ENCODE measurements at places on chromosomes 1 and 21.

GRCh38 chr1:65214340-65215027 is 66.5 kb downstream of the AK4 start:
- DNase-seq: no peak

DNA sequence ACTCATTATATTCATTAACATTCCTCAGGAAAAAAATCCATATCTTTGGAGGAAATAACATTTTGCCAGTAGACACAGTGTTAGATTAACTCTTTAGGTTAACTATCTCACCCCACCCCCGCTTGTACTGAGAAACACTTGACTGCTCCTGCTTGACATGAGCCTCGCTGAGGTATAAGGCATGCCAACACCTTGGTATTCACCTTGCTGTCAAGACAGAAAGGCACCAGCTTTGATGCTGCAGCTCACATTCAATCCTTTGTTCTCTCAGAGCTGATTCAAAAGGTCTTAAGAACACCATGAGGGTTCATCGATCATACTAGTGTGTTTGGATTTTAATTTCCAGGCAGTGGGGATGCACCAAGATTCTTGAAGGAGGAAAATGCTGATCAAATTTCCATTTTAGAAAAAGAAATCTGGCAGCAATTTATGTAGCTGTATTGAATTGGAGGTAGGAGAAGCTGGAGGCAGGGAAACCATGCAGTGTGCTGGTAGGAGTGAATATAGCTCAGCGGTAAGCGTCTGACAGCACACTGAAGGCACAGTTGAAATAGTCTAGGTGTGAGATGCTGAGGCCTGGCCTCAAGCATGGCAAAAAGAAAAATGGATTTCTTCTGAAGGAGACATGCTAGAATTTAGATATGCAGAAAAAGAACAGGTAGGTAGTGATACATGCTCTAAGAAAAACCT is 108.0 kb upstream of the ST6GALNAC5 start:
- no peak for DNase-seq

DNA sequence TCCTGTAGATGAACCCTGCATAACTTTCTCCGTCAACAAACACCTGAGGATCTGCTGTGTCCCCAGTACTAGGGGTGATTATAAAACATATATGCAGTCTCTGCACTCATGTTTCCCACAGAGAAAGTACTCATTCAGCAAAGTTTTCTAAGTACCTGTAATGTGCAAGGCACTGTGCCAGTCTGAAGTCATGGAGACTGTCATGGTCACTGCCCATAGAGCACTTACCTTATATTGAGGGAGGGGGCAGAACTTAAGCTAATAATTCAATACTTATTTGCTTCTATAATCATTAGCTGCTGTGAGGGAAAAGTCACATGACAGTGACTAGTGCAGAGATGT is 41.2 kb downstream of the MAP3K21 start:
- no peak for DNase-seq

DNA sequence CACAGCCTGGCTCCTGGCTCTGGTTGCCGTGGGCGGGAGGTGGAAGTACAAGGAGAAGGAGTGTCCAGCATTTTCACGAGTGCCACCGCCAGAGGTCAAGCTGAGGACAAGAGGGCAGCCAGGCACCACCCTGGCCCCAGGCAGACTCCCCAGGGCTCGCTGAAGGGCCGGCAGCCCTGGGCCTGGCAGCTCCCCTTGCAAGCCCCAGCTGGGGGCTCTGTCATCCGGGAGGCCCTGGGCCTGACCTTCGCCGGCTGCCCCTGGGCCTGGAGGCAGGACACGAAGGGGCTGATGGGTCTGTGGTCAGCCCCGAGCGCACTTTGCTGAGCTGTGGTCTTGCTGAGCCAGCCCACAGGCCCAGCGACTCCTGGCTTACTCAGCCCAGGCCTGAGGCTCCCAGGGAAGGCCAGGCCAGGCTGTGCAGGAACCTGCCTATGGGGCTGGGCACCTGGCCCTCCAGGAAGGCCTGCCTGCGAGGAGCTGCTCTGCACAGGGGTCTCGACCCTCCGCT is 74.8 kb downstream of the MORN1 start:
- no peak for DNase-seq

DNA sequence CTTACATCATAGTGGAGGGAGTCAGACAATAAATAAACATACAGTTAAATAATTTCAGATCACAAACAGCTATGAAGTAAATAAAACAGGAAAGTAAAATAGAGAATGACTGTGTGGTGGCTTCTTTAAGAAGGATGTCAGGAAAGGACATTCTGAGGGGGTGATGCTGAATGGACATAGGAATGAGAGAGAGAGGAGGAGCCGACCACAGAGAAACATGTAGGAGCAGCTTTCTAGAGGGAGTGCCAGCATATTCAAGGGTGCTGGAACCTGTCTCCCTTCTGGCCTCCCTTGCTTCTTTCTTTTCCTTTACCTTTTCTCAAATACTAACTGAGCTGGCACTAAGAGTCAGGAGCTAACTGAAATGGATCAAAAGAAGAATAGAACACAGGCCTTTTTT is 20.5 kb upstream of the BCL10 start:
- DNase-seq: no peak

DNA sequence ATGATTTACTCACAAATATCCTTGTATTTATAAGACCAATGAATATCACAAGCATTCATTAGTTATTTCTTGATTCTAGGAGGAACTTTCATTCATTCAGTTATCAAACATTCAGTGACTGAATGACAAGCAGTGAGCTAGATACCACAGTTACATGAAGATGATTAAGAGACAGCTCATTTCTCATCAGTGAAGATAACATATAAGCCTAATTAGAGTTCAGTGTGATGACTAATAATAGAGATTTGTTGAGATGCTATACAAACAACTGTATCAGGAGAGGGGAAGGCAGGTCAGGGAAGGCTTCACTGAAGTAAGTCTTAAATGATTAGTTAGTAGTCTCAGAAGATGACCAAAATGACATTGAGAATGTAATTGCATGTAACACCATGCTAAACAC is 14.6 kb upstream of the C1orf105 start:
- DNase-seq: no peak

GRCh38 chr1:167003711-167004110 is 14.6 kb downstream of the MAEL start:
- no peak for DNase-seq

DNA sequence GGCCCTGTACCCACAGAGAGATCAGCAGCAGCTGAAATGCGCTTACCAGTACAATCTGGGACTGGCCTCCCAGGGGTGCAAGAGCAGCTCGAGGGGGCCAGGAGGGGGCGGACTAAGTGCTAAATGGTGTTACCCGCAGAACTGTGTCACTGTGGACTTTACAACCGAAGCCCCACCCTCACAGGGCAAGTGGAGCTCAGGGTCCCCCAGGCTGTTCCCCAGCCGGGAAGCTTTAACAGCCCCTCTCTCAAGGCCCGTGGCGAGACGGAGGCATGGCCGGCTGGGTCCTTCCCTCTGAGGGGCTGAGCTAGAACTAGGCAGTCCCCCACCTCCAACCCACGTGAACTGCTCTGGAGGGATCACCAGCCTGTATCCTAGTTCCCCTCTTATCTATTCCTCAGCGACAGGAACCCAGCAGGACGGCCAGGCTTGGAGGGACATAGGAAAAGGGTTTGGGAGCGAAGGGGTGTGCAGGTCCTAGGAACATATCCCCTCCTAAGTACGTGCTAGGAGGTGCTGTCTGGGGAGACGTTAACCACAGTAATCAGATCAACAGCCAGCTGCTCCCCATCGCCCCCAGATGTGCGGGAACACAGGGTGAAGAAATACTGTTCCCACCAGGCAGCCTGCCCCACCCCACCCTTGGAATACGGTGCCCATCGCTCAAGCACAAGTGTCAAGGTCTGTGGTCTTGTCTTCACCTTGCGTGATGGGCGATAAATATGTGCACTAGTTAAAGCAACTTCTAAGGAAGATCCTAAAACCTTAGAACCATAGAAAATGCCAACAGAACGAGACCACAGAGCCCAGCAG is 24.4 kb downstream of the ZBTB17 start:
- no peak for DNase-seq

DNA sequence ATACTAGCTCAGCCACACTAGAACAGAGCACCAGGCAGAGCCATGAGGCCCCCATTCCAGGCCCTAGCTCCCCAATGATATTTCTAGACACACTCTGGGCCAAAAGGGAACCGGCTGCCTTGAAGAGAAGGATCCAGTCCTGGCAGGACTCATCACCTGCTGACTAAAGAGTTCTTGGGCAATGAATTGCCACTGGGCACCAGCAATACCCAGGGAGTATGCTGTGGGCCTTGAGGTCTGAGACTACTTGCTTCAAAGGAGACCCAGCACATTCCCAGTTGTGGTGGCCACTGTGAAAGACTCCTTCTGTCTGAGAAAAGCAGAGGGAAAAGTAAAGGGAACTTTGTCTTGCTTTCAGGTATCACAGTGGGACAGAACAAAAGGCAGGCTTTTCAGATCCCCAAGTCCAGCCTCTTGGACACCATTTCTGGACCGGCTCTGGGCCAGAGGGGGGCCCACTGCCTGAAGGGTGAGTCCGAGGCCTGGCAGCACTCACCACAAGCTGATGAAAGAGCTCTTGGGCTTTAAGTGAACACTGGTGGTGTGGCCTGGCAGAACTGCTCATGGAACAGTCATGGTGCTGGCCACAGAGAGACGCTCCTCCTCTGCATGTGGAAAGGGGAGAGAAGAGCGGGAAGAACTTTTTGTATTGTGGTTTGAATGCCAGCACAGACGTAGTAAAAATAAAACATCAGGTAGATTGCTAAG is 72.5 kb downstream of the CDC42BPA start:
- no peak for DNase-seq

GRCh38 chr1:185972096-185972850 is 238.1 kb downstream of the HMCN1 start:
- no peak for DNase-seq

DNA sequence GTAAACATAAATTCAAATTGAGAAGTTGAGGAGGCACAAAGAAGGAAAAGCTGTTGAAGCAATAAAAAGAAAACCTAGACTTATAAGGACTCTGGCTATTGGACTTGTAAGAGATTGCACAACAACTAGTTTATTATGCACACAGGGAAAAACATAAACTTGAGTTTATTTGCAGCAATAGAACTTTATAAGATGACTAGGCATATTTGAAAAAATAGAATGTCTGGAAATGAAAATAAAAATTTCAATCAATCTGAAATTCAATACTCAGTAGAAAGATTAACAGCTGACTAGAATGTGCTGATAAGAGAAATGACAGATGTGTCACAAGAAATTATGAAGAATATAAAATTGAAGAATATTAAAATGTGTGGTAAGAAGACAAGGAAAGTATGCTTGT is 505.4 kb upstream of the ZP4 start:
- no peak for DNase-seq

- no peak for DNase-seq
Observed at GRCh38 chr1:232009741-232010140, 383.2 kb downstream of the DISC1 start.

GRCh38 chr1:87126886-87127505 is 201.7 kb upstream of the LMO4 start:
- no peak for DNase-seq

DNA sequence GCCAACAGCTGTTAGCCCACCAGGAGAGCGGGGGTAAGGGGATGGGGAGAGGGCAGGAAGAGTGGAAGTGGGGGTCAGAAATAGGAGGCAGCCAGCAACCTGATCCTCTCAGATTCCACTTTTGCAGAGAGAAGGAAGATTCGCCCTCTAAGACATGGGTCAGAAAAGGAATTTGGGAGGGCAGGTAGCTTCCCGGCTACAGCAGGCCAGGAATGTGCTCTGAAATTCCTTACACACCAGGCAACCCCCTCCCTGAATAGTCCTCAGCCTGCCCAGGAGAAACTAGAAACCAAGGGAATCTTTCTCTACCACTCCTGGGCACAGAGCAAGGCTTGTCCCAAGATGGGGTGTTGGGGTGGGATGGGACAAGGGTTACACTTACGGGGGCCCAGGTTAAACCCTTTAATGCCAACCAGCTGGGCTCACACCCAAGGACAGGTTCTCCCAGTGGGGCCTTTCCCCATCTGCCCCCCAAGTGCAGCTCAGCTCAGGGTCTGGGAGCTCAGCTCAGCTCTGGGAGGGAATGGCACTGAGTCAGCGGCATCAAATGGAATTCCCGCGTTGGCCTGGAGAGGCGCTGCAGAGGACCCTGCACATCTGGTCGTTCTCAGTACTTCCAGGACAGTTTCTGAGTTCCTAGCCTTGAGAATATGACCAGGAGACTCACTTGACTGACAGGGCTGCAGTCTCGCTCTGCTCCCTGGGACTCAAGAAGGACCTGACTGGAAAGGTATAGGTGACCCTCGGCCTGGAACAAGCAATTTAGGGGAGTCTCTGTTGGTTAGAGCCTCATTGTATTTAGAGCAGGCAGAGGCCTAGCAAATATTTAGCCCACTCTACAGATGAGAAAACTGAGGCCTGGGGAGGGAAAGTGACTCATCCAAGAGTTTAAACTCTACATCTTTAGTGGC is 761 bp downstream of the TNNT2 start:
- peak; percentile 6 for DNase-seq

GRCh38 chr1:61921435-61921834 is 179.2 kb downstream of the PATJ start:
- DNase-seq: no peak

- DNase-seq: no peak
Observed at GRCh38 chr1:10446790-10447422, 2.9 kb upstream of the CORT start.

- no peak for DNase-seq
Observed at GRCh38 chr1:241061062-241061461, 295.9 kb downstream of the RGS7 start.

DNA sequence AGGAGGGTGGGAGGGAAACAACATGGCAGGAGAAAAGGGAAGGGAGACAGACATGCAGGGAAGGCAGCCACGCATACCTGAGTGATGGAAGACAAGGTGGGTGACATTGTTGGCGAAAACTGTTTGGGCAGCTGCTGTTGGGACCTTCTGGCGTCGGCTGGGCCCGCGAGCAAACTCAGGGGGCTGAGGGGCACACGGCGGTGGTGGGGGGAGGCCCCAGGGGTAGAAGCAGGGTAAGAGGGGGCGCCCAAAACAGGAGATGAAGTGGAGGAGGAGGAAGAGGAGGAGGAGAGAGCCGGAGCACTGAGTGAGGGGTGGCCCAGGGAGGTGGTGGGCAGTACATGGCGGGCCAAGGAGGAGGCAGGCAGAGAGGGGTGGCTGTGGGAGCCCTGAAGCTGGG is 4.7 kb upstream of the DENND4B start:
- no peak for DNase-seq

DNA sequence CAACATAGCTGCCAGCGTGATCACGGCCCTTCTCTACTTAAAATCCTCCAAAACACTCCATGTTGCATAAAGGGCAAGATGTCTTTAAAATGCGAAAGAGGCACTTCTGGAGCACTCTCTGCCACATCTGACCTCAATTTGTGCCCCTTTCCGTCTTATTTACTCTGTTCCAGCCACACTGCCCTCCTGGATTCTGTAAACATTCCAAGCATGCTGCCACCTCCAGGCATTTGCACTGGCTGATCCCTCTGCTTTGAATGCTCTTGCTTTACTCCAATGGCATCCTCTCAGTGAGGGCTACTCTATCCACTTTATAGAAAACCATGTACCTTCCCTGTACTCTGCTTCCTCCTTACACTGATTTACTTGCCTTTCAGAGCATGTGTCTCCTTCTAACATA is 5.3 kb upstream of the RGS7 start:
- no peak for DNase-seq

DNA sequence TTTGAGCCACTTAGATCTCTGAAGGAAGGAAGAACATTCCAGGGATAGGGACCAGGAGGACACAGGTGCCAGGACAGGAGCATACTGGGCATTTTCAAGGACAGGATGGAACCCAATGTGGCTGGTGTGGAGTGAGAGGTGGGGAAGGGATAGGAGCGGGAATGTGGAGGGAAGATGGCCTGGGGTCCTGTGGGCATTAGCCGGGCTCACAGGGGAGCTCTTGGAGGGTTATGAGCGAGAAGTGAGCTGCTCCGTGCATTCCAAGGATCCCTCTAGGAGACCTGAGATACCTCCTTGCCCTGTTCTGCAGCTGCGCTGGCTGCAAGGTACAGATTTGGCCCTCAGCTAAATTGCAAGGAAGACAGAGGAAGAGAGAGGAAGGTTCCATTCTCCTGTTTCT is 87.5 kb downstream of the IER5 start:
- no peak for DNase-seq
